ENCODE measurements at places on chromosomes 5 and 9.

GRCh38 chr5:73233461-73234203 is 60.6 kb downstream of the TMEM174 start:
- no peak for DNase-seq

DNA sequence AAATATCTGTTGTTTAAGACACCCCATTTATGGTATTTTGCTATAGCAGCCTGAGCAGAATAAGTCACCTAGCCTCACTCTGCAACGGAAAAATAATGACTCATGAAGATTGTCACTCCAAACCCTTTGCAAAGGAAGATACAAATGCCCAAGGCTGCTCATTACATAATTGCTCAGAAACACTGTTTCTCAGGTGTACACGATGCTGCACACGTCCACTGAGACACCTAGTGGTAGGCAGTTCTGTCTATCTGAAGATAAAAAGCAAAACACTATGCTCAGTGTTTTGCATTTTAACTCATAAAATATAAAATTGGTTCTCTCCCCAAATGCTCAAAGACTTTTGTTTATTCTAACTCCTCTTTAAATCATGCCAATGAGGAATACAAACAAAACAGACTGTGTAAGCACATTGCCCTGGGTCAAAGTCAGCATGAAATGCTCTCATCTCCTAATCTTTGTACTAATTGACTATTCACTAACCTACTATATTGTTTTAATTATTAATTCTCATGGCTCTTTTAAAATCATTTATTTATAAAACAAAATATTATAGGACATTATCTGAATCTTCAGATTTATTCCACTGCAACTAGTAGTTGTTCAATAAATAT is 7.7 kb upstream of the TSLP start:
- DNase-seq: no peak

- no peak for DNase-seq
These were observed 47.1 kb downstream of the UGCG start for GRCh38 chr9:111943746-111944145.

DNA sequence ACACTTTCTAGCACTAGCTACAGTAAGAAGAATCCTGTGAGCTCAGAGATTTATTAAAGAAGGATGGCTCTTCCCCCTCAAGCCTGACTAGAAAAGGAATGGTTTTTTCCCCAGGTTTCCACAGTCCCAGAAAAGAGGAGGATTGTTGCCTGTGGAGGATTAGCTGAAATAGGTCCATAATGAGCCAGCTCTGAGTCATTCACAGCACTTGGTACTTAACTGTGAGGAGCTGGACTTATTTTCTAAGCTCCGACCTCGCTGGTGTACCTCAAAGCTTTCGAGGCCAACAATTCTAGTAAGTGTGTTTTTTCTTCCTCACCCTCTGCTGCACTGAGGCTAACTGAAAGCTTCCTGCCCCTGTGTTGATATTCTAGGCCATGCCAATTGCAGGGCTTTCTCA is 222.5 kb upstream of the IL12B start:
- no peak for DNase-seq

GRCh38 chr9:32340361-32340760 is 44.1 kb upstream of the ACO1 start:
- no peak for DNase-seq

Data from activated naive CD4-positive, alpha-beta T cell (primary cell).